Hypothalamus (tissue), 51 donors: ENCODE measurements at places on chromosomes 16 and 17.

DNA sequence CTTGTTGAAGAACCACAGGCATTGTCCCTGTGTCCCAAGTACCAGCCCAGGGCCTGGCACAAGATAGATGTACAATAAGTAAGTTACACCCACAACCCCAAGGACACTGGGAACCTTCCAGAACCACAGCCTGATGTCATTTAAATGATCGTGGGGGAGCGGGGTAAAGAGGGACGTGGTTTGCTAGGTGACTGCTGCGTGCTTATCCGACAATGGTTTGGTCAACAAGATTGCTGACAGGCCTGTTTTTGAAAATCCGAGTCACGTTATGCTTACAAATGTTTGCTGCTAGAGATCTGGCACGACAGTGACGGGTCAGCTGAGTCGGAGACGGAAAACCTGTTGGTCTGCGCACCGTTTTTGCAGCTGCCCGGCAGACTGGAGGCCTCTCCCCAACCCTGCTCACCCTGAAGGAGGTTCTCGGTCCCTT lies 22.8 kb downstream of the COTL1 start:
- no peak for DNase-seq

DNA sequence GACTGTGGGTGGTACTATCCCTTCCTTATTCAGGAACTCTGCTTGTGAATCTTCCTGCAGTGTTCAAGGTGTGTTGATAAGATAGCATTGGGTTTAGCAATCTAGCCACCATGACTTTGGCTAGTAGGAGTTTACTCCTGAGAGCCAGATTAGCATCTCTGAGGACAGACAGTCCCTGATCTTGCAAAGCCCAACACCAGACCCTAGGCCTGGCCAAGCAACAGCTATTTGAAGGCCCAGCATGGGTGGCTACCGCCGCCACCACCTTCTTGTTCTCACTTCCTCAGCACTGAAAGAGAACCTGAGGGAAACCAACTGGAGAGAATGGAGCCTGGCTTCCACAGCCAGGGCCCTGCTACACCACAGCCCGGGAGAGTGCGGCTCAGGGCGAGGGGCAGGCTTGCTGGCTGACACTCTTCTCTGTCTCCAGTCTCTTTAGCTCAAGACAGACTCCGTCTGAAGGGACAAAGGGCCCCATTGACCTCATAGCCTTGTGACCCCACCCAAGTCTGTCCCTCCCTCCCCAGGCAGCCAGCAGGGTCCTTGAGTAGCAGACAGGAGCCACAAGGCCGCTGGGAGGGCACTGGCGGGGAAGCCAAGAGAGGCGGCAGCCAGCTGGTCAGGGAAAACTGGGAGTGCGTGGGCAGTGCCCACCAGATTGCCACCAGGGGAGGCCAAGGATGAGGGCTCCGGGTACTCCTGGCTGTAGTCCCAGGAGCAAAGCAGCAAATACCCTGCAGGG lies 10.9 kb upstream of the ARHGAP23 start:
- no peak for DNase-seq

DNA sequence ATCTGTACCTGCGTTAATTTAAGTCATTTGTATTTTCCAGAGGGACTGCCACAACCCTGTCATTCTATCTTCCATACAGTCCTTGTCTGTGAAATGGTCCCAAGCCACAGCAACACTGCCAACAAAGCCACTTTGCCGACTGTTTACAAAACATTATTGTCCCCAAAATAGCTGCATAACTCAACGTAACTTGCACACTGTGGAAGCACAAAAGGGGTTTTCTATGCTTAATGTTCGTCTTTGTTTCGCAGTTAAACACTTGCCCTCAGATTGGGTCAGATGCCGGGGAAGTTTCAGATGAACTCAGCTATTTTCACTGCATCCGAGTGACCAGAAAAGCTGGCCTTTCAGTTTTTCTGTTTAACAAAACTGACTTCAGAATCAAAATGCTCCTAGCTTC lies 4.6 kb downstream of the SEC14L5 start:
- no peak for DNase-seq

- no peak for DNase-seq
Observed at GRCh38 chr16:82280867-82281266, 110.8 kb upstream of the MPHOSPH6 start.

- no peak for DNase-seq
Observed at GRCh38 chr17:64632606-64633005, 29.5 kb downstream of the SMURF2 start.

GRCh38 chr16:9119795-9120194 lies 28.4 kb downstream of the HAPSTR1 start:
- no peak for DNase-seq
